ENCODE measurements at places on chromosomes 13 and 19.
A peak's percentile ranks its signal among the peaks of the same experiment; 100 is the strongest.

DNA sequence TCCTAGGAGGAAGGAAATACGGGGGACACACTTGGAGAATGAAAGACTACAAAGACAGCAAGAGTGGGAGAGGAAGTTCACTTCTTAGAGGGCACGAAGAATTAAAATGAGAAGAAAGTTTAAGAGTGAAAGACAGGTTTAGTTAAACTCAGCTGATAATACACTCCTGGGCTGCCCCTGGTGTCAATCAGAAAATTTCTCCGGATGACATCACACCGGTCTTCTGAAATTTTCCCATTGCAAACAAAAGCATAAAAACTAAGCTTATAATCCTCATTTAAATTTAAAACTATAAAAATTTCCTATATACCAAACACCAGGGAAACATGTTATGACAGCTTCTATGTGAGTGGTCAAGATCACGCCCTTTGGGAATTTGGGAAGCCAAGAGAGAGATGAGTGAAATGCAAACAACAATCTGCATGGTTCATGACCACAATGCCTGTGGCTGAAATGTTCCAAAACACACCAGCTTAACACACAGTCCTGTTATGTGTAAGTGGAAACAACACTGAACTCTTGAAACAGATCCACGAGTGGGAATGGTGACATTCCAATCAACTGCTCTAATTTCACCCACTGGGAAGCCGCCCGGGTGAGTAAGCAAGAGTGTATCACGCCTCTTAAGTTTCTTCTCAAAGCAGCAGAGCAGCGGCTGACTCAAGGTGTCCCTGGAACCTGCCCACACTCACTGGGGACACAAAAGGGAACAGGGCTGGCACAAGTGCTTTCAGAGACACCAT lies 49.0 kb downstream of the BRD4 start:
- no peak for DNase-seq

DNA sequence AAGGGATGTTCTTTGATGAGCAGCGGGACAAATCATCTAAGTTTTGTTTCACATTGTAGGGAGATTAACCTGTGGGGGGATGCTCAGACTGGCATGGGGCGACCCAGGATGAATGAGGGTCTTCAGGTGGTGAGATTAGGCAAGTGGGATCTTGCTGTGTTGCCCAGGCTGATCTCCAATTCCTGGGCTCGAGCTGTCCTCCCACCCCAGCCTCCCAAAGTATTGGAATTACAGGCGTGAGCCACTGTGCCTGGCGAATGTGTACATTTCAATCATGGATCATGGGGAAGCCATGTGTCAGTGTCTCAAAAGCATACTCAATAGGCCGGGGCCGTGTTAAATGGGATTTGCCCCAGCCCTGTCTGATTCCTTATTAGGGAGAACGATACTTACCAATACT lies 8.1 kb downstream of the SLC25A42 start:
- DNase-seq = no peak

GRCh38 chr19:49217382-49217781 lies 59.8 kb downstream of the TRPM4 start:
- no peak for DNase-seq

DNA sequence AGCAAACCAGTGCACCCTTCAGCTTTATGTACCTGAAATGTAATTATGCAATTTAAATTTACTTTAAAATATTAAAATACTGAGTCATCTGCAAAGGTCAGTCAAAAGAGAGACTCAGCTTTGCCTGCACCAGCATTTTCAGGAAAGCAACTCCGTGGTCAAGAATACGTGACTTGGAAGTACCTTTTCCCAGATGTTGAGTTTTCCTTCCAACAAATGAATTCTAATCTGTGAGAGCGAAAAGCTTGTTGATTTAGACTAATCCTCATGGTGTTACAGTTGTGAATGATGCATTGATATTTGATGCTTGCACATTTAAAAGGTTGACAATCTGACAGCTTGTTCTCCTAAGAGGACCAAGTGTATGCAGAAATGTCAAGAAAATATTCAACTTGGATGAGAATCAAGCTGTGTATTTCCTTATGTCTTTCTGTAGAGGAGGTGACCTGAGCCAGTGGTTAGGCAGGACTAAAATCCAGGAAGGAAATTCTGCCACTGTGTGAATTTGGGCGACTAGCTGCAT lies 270.4 kb downstream of the ABCC4 start:
- no peak for DNase-seq

DNA sequence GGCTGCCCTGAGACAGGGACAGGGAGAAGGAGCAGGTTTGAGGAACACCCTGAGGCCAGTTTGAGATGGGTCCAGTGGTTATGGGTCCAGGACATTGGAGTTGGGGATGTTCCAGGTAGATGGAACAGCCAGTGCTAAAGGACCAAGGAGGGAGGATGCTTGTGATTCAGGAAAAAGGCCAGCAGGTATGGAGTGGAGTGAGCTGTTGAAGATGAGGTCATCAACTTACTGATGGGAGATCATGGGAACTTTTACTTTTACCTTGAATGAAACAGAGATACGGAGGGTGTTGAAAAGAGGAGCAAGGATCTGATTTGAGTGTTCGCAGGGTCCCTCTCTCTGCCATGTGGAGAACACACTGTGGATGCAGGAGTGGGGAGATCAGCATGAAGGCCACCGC lies 25.5 kb downstream of the SPTBN4 start:
- DNase-seq = no peak

DNA sequence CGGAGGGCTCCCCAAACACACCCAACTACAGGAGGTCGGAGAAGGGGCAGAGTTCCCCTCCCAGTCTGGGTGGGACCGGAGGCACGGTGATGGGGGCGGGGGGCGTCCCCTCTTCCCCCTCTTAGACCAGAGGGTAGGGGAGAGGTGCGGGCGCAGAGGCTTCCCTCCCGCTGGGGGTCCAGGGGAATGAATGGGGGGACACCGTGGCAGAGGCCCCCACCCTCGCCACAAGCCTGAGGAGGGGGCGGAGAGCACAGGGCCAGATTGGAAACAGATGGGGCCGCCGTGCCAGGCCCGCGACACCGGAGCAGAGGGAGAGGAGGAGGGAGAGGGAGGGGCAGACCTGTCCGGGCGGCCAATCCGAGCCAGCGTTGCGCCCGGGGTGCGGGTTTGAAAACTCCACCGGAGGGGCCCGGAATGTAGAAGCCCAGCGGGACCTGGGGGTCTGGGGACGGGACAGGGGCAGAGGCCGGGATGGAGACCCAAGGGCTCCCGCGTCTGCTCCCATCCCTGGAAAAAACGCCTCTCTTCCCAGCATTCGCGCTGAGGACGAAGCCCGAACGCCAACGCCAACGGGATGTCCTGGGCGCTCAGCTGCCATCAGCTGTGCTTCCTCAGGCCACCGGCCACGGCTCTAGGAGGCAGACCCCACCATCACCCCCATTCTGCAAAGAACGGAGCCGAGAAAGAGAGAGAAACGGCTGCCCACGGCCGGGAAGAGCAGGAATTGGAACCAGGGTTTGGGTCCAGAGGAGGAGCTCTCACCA lies 46.8 kb downstream of the PTPRS start:
- DNase-seq = no peak

DNA sequence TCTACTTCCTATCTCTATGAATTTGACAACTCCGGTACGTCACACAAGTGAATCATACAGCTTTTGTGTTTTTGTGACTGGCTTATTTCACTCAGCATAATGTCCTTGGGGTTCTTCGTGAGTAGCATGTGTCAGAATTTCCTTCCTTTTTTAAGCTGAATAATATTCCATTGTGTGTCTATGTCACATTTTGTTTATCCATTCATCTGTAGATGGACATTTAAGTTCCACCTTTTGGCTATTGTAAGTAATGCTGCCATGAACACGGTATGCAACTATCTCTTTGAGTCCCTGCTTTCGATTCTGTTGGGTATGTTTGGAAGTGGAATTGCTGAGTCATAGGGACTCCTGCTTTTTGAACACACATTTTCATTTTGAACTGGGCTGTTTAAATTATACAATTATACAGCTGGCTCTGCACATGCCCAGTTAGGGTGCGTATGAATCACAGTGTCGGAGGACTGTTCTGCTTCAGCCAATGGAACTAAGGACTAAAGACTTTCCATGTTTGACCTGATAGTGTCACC lies 43.0 kb upstream of the C13orf42 start:
- DNase-seq = peak; percentile 90

- no peak for DNase-seq
Measured at GRCh38 chr19:35144600-35145436, 1.8 kb downstream of the FXYD7 start.

DNA sequence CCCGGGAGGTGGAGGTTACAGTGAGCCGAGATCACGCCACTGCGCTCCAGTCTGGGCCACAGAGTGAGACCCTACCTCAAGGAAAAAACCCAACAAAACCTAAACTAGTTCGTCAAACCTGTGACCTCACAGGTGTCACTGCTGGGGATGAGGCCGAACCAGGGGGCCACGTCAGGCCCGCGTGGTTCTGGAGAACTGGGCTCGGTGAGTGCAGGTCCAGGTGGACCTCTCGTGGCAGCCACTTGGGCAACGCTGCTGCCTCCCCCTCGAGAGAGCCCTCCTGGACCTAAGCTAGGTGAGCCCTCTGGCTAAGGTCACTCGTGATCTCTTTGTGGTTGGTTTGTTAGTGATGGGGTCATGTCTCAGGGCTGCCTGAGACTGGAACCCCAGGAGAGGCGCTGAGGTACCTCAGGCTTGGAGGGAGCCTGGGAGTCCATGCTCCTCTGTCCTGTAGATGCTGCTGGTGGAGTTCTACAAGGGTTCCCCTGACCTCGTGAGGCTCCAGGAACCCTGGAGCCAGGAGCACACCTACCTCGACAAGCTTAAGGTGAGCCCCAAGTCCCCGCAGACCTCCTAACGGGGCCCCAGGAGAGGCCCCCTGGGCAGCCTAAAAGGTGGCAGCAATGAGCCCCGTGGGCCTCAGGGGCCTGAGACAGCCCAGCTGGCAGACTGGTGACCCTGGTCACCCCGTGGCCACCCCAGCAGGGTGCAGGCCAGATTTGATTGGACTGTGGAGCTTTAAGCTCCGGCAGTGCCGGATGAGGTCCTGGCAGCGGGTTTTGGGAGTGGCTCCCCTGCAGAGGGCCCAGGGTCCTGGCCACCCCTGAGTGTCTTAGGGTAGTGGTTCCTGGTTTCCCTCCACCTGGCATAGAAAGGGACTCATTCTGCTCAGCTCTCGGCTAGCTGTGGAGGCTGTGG lies 15.6 kb downstream of the MPND start:
- DNase-seq = no peak

- DNase-seq = no peak
Measured at GRCh38 chr13:42746866-42747265, 34.5 kb upstream of the FAM216B start.

DNA sequence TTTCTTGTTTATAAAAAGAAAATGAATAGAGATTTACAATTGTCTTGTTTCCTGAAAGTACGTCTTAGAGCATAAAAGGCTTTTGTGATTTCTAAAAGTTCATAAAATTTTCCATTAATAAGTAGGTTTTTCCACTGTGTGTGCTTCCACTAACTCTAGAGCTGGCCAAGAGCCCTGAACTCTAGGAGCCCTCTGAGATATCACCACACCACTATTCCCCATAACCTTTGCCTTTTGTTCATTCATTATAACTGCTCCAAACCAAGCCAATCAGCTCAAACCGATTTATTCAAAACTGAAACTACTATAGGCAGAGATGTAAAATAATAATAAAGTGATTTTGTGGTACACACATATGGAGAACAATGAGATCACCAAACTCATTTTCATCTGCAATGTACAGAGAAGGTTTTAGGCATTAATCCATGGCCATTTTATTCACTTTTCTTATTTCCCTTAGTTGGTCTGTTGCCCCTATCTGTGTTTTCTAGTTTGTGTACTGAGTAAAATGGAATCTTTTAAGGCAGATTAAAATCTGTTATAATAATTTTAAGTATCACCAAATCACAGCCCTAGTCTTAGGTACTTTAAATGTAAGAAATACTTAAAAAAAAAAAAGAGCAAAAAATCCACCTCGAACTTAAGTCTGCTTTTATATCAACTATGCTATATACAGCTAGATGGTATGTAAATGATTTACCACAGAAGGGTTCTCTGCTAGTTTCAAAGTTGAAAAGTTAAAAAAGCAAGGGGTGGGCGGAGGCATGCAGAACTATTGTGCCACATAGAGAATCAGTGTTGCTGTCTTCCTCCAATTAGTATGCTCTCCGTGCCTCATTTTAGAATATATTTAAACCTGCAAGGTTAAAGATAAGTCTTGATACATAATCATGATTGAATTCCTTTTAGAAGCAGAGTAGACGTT lies 311.3 kb downstream of the KLF12 start:
- no peak for DNase-seq

DNA sequence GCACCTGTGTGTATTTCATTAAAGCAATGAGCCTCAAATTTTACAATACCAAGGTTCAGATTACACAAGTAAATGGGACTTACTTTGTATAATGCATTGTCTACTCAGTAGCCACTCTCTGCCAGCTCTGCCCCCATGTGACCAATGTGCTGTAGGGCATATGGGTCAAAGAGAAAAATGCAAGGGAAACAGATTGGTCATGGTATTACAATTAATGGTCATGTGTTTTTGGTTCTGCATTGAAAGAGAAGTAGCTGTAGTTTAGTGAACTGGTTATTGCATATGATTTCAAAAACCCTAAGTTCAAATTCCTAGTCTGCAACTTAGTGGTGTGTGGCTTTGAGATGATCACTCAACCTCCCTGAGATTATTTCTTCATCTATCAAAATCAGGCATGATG lies 545.4 kb downstream of the SUCLA2 start:
- DNase-seq = no peak

GRCh38 chr13:77898097-77898496 lies 20.5 kb downstream of the EDNRB start:
- peak; percentile 87 for DNase-seq

DNA sequence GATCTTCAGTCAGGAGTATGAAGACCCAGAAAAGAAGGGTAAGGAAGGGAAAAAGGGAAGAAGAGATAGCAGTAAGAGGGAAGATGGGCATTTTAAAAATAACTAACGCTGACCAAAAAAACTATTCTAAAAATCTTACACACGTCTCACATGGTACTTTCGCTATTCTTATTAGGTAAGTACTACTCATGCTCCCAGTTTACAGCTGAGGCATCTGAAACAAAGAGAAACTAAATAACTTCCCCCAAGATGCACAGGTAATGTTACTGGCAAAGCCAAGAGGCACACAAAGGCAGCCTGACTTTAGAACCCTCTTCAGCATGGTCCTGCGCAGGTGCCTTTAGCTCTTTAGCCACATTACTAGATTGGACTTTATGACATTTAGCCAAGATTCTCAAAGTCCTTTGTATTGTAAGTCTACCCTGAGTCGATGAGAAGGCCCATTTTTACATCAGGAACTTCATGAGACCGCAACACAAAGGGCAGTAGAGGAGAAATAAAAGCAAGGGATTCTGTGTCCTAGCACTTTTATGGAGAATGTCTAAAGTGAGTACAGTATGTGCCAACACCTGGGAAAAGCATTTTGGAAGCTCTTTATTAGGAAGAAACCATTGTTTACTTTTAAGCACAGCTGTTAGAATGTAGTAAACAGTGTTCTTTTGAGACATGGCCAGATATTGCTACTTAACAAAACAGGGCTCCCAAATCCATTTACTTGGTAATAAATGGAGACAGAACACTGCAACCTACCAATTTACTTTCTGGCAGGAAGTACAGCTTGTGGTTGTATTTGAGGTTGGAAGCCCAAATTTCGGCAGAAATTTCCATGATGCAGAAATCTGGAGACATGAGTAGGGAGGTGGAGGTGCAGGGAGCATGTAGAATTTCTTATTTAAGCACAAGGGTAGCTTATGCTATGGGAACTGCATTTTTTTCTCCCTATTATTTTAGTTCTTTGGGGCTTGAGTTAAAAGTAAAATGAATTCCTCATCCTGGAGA lies 250.7 kb downstream of the KCTD12 start:
- DNase-seq = no peak
